Activated CD4-positive, alpha-beta T cell treated with anti-CD3 and anti-CD28 coated beads, Interleukin-2, amount 50 U/mL, for 24 hours (primary cell): ENCODE measurements at places on chromosomes 3 and 15.

DNA sequence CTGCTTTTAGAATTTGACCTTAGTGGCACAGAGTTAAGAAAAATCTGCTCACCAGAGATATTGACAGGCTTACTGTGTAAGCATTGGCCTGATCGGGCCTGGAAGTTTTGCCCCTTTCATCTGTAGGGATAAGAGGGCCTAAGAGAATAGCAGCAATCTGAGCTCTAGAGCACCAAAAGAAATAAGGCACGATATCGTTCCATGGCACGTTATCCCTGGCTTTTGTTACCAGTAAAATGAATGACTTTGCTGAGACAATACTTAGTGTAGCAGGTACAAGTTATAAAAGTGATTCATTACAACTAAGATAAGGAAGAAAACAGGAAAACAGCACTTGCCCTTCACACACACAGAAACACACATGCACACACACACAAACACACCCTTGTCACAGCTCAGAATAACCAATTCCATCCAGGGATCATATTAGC, 5.0 kb downstream of the THBS1 start:
- DNase-seq, result no peak

DNA sequence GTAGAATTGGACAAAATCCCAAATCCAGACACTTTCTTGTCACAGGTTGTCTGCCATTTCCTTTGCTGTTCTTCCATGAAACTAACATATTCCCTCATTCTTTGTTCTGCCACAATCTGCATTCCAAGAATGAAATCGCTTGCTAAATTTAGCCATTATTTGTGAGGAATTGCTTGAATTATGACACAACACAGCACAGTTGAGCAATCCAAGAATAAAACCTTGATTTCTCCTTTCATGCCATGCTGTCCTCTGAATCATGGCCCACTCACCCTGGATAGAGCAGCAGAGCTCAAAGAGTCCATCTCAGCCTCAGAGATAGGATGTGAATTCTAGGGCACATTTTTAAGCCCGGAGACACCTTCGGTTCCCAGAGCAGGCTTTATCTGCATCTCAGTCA, 35.2 kb upstream of the GREM1 start:
- no peak for DNase-seq

DNA sequence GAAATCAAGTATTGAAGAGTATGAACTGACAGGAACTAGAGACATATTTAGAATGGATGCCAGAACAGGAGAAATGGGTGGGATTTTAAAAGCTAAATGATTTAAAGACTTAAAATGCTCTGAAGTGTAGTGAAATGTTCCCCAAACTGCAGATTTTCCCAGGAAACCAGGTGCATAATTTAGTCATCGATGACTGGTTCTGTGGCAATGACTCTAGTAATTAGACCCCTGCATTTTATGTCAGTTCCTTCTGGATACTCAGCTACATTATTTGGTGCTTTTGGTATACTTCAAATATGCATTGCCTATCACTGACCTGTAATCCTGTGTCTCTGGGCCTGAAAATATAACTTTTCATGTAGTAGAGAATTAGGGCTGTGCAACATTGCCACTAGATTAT, 16.8 kb downstream of the AGTR1 start:
- DNase-seq, result no peak

GRCh38 chr3:195556390-195556789, 13.3 kb upstream of the PPP1R2 start:
- DNase-seq, result no peak

DNA sequence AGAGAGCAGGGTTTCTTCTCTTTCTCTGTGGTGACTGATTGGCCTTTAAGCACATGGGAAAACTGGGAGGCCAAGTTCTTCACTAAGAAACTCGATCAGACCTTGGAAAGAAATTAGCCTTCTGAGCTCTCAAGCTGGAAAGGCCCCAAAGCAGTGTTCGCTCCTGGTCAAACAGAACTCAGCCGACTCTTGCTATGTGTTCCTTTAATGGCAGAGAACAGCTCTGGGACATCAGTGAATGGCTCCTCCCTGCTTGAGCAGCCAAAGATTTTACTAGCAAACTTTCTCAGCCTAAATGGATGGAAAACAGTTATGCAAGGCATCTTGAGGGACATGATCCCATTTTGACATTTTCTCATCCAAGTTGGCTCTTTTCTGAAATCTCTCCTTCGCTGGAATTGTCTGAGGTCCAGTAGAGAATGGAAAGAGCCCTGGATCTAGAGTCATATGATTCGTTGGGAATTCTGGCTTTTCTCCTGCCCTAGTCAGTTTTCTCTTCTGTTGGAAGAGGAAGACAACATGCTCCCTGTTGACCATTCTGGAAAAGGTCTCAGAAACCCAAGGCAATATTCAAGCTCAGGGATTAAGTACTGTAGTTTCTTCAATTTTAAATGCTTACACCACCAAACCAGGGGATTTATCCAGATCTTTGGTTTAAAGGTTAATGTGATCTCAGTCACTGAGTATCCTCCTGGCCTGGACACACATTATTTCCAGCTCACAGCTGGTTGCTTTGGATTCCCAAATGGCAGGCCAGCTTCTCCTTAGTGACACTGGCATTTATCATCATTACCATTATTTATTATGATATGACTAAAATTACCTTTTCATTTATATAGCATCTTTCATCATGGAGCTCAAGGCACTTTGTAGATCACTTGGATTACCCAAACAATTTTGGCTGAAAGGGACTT, 319.6 kb downstream of the AGBL1 start:
- DNase-seq, result no peak

DNA sequence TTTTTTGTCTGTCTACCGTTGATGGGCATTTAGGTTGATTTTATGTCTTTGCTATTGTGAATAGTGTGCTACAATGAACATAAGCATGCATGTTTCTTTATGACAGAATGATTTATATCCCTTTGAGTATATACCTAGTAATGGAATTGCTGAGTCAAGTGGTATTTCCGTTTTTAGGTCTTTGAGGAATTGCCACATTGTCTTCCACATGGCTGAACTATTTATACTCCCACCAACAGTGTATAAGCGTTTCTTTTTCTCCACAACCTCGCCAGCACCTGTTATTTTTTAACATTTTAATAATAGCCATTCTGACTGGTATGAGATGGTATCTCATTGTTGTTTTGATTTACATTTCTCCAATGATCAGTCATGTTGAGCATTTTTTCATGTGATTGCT, 89.6 kb upstream of the GALNT15 start:
- DNase-seq, result no peak

GRCh38 chr15:64216730-64217428, 54.1 kb upstream of the PPIB start:
- no peak for DNase-seq

GRCh38 chr3:14267976-14268375, 89.4 kb downstream of the LSM3 start:
- DNase-seq, result no peak

DNA sequence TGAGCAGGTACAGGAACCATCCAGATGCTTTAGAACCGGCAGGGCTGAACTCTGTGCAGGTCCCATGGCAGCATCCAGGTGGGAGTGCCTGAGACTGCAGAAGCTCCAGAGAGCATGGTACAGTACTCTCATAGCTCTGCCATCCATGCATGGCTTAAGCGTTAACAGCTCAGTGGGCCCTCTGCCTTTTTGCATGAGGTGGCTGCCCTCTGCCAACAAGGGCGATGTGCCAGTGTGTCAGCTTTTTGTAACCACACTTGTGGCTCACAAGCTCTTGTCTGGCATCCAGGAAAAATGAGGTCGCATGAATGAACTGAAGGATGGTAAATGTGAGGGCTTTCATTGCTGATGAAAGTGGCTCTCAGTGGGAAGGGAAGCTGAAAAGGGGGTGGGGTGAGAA, 950.1 kb downstream of the DIPK2A start:
- no peak for DNase-seq

- DNase-seq, result no peak
Observed at GRCh38 chr3:182989566-182989965, 9.2 kb upstream of the DCUN1D1 start.

DNA sequence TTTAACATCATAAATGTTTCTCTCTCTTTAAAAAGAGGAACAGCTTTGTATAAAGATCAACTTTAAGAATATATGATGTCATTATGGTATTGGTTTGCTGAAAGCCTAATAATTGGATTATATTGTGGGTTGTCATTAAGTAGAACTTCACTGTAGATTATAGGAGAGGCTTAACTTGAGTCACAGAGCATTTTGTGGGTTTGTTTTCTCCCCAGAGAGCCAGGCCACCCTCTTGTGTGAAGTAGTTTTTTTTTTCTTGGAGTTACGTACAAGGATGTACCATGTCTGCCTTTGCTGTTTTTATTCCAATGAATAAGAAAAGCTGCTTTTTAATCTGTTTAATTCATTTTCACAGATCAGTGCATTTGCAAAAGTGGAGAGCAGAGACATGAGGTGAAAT, 354.8 kb upstream of the TBL1XR1 start:
- DNase-seq, result no peak
